Fibroblast of villous mesenchyme (primary cell): ENCODE measurements at places on chromosomes 16 and 17.

- peak; percentile 63 for DNase-seq
Measured at GRCh38 chr17:9364837-9365430, 210.7 kb downstream of the STX8 start.

GRCh38 chr17:32503251-32504165 lies 16.7 kb downstream of the CDK5R1 start:
- DNase-seq, result no peak

DNA sequence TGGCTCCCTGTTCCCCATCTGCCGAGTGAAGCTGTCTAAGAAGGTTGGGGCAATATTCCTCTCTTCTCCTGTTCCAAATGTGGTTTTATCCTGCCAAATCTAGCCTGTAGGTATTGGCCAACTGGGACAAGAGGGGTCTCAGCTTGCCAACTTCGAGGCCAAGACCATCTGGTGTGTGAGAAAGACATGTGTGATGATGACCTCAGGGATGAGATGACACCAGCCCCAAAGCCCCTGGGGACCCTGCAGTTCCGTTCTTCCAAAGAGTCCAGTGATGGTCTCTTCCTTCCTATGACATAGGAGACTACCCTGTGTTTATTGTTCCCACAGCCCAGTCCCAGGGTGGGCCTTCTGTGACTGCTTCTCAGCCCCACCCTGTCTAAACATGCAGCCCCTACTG lies 34.8 kb upstream of the ADAMTS18 start:
- no peak for DNase-seq

DNA sequence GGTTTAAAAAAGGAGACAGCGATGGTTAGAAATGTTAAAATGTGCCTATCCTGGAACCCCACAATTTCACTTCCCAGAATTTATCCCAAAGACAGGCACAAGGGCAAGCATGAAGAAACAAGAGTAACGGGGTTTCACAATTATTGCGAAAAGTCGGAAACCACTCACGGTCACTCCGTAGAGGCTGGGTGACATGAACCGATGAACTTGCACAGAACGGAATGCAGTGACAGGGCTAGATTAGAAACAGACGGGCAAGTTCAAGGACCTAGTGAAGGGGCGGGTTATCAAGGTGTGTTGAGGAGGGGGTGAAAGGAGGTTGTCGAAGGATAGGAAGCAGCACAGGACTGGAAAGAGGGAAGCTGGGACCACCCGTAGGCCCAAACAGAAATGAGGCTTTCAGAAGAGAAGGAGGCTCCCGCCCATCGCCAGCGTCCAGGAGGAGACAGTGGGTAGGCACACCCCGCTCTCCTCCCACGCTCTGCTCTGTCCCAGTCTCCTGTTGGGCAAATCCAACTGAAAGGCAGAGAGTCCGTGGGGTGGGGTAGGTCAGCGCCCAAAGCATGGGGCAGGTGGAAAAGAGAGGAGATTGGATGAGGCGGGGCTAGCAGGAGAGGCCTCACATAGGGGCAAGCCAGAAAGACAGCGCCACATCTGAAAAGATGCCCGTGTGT lies 47.4 kb upstream of the JPH3 start:
- DNase-seq, result peak; percentile 47

DNA sequence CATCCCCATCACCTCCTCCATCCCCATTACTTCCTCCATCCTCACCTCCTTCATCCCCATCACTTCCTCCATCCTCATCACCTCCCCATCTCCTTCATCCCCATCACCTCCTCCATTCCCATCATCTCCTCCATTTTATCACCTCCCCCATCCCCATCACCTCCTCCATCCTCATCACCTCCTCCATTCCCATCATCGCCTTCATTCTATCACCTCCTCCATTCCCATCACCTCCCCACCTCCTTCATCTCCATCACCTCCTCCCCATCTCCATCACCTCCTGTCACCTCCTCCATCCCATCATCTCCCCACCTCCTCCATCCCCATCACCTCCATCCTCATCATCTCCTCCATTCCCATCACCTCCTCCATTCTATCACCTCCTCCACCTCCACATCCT lies 116.4 kb downstream of the SEC14L1 start:
- no peak for DNase-seq

DNA sequence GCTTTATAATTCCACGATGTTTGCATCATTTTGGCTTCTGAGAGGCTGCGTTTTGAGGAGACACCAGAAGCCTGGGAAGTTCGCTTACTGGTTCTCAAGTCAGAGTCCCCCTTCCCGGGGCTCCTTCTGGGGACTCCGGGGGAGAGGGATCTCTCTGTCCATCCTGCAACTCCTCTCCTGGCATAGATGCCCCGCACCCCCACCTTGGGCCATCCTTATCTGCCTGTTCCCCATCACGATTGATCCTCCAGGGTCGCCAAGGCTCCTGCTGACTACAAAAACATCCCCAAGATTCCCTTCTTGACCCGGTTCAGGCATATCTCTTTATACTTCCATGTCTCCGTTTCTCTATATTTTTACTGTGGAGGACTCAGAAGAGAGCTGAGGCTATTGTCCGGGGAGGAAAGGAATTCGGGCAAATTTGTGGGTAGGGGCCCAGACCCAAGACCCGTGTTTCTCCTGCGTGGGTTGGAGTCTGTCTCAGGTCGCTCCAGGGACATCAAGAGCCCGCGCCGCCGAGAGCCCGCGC lies 18.4 kb upstream of the HOXB13 start:
- DNase-seq, result no peak

GRCh38 chr17:59139939-59140338 lies 15.0 kb downstream of the SKA2 start:
- DNase-seq, result no peak

GRCh38 chr16:53502331-53503269 lies at the start of gene AKTIP:
Gene AKTIP (minus strand): TSS chr16:53503209. CDS start chr16:53500259, 2,950 bp downstream.
- DNase-seq, result peak; percentile 34

- DNase-seq, result no peak
Measured at GRCh38 chr16:83912519-83913244, 13.8 kb downstream of the MLYCD start.

DNA sequence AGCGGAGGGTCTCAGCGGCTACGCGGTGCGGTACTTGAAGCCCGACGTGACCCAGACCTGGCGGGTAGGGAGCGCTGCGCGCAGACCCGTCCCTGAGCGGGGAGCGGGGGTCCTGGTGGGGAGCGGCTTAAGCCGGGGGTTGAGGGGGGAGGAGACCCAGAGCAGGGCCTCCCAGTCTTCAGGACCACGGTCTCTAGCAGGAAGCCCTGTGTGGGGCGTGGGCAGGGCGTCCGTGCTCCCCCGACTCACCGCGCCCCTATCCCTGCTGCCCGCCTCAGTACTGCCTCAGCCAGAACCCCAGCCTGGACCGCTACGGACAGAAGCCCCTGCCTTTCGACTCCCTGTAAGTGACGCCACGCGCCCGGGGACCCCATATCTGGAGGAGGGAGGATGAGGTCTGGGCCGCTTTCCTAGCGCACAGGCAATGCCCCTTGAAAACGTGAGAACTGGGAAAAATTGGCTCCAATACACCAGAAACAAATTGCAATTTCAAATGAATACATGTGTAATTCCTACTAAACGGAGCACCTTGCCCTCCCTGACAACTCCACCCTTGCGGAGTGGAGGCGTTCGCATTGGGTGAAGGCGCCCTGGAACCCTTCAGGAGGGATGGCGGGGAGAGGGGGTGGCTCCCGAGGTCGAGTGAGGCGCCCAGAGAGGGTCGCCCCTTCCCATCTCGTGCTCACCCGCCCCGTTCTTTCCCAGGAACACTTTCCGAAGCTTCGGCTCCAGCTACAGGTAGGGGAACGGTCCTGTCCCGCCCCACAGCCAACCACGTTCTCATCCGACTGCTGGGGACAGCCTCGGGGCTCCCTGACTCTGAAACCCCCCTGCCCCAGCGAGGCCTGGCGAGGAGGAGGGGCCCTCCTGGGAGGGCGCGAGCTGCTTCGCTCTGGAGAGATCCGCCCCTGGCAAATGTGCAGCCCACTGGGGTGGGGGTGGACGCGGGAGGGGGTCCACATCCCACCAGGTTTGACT lies 14.6 kb upstream of the CNGB1 start:
- DNase-seq, result no peak

- DNase-seq, result no peak
Measured at GRCh38 chr17:83046448-83047181, 32.8 kb upstream of the METRNL start.

DNA sequence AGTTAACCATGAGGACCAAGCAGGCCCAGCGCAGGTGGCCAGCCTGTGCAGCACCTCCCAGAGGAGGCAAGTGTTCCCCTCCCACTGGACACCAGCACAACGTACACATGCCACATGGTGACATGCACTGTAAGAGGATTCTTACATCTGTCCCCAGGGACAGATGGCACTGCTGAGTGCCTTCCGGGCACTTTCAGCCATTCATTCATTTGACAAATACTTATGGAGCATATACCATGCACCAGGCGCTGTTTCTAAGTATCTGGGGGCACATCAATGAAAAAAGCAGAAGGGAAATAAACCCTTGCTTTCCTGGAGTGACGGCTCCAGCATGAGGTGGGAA lies 79.6 kb downstream of the GAS7 start:
- no peak for DNase-seq

- no peak for DNase-seq
Measured at GRCh38 chr16:9798474-9798873, 383.8 kb downstream of the GRIN2A start.

- no peak for DNase-seq
Measured at GRCh38 chr17:80692931-80693467, 148.4 kb downstream of the RPTOR start.

- DNase-seq, result no peak
Measured at GRCh38 chr16:53982631-53983042, 278.7 kb downstream of the FTO start.

DNA sequence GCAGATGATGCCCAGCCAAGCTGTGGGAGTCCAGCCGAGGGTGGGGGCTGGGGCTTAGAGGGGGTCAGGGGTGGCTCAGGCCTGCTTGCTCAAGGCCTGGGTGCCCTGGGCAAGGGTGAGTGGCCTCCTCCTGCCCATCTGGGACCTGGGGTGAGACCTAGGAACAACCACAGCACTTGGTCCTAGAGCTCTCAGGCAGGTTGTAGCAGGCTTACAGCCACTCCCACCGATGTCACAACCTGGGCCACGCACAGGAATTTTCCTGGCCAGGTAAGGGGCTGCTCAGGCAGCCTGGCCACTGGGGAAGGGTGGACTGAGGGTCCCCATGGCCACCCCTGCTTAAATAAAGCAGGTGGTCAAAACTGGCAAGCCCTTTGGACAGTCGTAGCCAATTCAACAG lies 6.3 kb upstream of the SREBF1 start:
- no peak for DNase-seq

DNA sequence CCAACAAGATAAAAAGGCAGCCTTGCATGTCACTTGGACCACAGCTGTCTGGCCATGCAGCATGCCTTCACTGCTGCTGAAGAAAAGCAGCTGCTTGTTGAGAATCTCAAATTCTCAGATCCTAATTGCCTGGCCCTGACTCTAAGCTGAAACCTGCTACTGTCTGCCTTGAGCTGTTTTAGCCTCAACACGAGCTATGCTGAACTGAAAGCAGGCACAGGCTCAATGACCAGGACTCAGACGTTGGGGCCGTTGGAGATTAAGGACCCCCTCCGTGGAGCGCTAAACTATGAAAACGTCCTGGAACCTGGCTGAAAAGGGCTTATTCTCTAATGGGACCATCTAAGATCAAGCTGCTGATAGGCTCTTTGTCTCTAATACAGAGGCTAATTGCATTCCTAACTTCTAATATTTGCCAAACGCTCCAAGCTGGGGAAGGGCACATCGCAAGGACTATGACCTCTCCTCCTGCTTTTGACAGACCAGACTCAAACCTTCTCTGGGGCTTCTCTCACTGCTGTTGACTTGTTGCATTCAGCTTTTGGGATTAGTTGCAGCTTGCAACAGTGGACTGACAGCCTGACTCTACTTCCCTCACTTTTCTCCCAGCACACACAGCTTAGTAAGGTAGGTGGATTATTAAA lies 4.6 kb upstream of the PLK1 start:
- DNase-seq, result no peak

DNA sequence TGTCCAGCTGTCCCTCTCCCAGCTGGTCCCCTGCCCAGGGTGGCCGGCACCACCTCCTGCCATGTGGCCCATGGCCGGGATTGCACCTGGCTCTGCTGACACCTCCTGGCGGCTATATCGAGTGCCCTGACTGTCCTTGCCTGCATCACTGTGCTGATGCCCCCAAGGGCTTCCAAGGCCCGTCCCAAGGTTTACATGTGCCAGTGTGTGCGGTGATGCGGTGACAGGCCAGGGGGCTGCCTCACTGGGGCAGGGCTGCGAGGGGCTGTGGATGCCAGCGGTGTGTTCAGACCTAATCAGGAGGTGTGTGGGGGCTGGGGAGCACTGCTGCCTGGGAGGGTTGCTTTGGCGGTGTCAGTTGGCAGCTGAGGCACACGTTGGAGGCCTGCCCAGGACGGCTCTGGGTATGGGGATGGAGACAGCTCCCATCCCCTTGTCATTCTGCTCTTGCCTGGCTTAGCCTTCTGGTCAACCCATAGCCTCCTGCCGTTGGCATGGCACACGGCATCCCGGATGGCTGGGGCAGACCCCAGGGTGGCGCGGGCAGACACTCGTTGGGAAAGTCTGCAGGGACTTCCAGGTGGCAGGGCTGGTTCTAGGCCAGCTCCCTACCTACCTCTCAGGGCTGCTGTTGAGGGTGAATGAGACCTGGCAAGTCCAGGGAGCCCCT lies 5.5 kb downstream of the MAP2K3 start:
- DNase-seq, result no peak

DNA sequence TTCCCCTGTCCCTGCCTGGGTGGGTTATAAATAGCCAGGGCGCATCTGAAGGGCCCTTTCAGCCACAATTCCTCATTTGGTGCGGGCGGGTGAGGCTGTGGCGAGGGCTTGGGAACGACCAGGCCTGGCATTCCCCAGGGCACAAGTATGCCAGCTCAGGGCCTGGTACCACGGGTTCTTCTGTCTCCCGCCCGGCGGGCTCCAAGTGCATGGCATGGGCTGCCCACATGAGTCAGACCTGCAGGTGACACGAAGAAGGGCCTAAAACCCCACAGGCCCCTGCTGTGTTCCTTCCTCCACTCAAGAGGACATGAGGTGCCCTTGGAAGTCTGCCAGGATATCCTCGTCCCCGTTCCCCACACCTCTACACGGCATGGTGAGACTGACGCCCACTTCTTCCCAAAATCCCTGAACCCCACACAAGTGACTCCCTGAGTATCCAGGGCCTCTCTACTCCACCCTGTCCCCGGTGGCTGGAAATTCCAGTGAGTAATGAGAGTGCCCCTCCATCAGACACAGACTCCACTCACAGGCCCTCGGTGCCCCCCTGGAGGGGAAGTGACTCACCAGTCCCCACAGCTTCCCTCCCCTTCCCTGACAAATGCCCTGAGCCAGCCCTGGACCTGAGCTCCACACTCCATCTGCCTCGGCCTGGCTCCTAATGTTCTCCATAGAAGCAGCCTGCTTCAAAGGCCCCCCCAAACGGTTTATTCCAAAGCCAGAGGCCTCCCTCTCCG lies 68.8 kb downstream of the ABR start:
- peak; percentile 57 for DNase-seq

GRCh38 chr17:17141279-17141678 lies 64.9 kb downstream of the PLD6 start:
- DNase-seq, result no peak

- DNase-seq, result no peak
Measured at GRCh38 chr17:14121952-14122351, 52.6 kb downstream of the COX10 start.
